ENCODE measurements at places on chromosomes 3 and 15.

DNA sequence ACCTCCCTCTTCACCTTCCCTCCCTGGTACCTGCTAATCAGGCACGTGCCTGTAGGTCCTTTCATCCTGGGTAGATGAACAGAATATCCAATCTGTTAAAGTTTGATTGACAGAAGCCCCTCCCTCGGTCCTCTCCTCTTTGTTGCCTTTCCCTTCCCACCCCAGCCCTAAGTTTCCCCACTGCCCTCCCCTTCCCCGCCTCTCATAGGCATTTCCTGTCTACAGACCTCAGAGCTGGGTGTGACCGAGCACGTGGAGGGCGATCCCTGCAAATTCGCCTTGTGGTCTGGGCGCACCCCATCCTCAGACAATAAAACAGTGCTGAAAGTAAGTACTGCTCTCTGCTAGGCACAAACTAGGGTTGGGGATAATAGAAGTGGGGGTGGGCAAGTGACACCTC, 239.2 kb upstream of the UMPS start:
- DNase-seq = no peak

- DNase-seq = no peak
These were observed 799 bp downstream of the ABI3BP start for GRCh38 chr3:100992231-100993012.

DNA sequence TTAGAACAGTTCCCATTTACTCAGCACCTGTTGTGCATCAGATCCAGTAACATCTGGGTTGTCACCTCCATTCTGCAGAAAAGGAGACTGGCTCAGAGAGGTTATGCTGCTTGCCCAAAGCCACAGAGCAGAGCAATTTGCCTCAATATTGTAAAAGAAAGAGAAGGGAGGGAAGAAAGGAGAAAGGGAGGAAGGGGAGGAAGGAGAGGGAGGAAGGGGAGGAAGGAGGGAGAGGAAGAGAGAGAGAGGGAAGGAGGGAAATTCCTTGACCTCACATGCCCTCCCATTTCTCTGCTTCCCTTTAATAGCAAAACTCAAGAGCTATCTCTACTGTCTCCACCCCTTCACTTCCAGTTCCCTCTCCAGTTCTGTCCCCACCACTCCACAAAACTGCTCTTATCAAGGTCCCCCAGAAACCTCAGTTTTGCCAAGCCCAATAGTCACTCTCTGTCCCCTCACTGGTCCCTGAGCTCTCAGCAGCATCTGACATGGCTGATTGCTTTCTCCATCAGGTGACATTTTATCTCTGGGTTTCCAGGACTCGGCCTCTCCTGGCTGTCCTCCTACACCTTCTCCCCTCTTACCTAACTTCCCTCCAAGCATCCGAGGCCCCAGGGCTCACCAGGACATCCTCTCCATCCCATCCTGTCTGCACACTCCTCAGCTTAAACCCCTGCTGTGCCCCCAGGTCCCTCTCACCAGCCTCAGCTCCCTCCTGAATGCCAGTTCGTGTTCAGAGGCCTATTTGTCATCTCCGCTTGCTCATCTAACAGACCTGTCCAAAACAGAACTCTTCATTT, 104.7 kb upstream of the LINGO1 start:
- DNase-seq = no peak

DNA sequence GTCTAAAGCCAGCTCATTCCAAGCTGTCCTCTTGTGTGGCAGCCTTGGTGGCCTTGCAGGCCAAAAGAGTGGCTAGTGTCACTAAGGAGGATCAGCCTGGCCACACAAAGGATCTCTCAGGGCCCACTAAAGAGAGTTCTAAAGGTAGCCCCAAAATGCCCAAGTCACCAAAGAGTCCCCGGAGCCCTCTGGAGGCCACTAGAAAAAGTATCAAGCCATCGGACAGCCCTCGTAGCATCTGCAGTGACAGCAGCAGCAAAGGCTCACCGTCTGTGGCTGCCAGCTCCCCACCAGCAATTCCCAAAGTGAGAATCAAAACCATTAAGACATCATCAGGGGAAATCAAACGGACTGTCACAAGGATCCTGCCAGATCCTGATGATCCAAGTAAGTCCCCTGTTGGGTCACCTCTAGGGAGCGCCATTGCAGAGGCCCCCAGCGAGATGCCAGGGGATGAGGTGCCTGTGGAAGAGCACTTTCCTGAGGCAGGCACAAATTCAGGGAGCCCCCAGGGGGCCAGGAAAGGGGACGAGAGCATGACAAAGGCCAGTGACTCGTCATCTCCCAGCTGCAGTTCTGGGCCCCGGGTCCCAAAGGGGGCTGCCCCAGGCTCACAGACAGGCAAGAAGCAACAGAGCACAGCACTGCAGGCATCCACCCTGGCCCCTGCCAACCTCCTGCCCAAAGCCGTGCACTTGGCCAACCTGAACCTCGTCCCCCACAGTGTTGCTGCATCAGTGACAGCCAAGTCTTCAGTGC, 33.5 kb upstream of the ALPK3 start:
- DNase-seq = no peak

GRCh38 chr15:66833371-66833770, 131.3 kb downstream of the SMAD6 start:
- no peak for DNase-seq
